Gastrocnemius medialis (tissue), 4 donors: ENCODE measurements at places on chromosomes 12 and 14.

- no peak for DNase-seq
Measured at GRCh38 chr14:54685286-54685845, 118.4 kb downstream of the SAMD4A start.

GRCh38 chr12:80491166-80491565, 47.1 kb downstream of the PTPRQ start:
- DNase-seq: no peak

DNA sequence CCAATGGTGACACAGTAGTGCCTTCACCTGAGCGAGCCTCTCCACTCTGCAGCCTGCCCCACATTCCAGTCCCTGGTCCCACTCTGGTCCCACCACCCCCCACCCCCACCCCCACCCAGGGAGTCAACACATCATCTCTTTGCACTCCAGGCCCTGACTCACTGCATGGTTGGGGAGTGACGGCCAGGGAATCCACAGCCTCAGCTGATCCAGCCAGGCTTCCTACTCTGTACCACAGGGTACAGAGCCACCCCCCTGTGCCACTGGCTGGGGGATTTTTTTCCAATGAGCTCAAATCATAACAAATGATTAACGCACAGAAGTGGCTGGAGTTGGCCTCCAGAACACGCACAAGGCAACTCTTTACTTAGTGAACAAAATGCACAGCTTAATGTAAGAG, 233.7 kb downstream of the NTF3 start:
- no peak for DNase-seq

DNA sequence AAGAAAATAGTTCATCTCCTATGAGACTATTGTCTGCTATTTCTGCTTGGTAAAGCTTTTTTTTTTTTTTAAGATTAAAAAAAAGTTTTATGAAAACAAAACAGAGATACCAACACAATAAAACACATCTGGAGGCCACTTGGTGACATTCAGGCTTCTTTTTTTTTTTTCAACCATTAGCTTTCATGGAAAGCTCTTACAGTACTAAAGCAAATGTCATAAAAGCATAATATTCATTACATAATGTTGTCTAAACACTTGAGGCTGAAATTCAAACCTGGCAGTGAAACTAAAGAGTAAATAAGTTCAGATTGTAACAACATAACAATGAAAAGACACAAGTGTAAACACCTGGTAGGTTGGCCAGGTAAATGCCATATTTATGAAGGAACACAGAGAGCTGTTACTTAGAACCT, 14.7 kb downstream of the PRICKLE1 start:
- DNase-seq: no peak

DNA sequence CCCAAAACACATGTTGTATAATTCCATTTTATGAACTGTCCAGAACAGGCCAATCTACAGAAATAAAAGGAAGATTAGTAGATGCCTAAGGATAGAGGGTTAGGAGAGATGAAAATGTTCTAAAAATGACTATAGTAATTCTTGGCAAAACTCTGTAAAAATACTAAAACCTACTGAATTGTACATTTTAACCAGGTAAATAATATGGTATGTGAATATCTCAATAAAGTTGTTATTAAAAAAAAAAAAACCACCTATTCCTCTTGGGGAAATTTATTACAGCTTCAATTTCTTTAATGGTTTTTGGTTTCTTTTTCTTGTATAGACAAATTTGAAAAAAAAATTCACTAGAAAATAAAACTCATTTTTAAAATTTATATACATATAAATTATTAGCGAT, 33.2 kb downstream of the YAF2 start:
- no peak for DNase-seq

DNA sequence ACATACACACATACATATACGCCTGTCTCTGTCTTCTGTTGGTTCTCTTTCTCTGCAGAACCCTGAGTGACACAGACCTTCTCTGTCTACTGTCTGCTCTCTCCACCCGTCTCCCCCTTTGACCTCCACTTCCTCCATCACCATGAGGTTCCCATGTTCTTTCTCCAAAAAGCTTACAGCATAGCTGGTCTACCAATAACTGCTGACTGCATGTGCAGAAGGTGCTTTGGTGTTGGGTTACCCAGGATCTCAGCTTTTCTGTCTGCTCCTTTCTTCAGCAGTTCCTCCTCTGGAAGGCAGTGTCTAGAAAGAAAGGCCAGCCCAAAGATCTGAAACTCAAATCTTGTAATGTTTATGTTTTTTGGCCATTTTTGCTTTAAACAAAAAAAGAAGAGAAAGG, 125.6 kb downstream of the SMOC1 start:
- no peak for DNase-seq

- no peak for DNase-seq
Measured at GRCh38 chr14:67510836-67511235, 22.3 kb upstream of the PLEKHH1 start.

DNA sequence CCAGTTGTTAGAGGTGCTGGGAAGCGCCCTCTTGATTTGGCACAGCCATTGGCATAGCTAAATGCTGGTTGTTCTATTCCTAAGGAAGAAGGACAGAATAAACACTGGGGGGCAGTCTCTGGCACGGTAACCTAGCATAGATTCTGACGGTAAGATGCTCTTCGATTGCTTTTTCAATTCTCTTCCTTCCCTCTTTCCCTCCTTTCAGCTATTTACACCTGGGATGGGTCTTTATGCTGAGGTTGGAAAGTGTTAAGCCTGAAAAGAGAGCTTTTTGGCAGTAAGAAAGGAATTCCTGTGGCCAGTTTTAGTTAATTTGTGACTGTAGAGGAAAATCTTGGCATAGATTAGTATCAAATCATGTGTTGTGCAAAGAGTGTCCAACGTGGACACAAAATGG, 162.8 kb downstream of the SNAPC1 start:
- DNase-seq: no peak

GRCh38 chr14:80978403-80978802, 23.0 kb downstream of the TSHR start:
- DNase-seq: no peak

- no peak for DNase-seq
Measured at GRCh38 chr12:65313719-65314317, 35.3 kb downstream of the MSRB3 start.

DNA sequence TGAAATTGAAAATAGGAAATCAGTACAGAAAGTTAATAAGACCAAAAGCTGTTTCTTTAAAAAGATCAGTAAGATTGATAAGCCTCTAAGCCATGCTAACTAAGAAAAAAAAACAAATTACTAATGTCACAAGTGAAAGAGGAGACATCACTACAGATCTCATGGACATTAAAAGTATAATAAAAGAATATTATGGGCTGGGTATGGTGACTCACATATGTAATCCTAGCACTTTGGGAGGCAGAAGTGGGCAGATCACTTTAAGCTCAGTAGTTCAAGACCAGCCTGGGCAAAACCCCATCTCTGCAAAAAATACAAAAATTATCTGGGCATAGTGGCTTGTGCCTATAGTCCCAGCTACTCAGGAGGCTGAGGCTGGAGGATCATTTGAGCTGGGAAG, 30.5 kb downstream of the B4GALNT3 start:
- DNase-seq: no peak
